ENCODE measurements at places on chromosomes 11 and 22.

GRCh38 chr22:39351689-39352214, 2.0 kb downstream of the SYNGR1 start:
- no peak for DNase-seq

DNA sequence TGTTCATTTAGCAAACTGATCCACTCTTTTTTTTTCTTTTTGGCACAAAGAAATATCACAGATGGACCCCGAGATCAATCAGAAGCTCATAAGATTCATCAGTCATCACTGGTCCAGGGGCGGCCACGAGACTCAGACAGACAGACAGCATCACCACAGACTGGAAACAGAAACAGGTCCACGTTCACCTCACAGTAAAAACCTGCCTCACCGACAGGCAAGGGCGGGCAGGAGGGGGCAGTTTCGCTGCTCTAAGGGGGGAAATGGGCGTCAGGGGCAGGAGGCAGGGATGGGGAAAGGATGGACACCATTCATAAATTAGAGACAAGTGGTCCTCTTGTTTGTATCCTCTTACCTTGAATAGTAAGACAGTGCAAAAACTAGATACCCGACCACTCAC, 16.5 kb downstream of the CHST1 start:
- no peak for DNase-seq

DNA sequence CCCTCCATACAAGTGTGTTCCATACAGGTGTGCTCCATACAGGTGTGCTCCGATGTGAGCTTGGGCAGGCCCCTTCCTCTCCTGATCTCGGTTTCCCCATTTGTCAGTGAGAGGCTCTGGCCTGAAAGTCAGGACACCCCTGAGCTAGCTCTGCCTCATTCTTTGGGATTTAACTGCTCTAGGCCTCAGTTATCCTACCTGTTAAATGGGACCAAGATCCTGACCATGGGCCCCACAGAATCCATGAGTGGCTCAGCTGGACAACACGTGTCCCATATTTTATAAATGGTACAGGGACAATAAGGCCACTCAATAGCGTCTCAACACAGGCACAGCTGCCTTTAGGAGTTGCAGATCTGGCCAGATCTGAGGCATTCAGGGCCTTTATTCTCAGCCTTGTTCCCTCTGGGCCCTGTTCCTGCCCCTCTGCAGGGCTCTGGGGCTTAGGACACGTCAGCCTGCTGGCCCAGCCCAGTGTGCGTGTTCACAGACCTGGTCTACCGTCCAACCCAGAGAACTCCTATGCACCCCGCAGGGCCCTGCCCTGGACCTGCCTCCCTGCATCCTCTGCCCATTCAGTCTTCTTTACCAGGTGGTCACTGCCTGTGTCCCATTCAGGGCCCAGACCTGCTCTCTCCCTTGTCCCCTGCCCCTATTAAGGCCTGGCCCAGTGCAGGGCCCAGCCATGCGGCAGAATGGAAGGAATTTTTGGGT, 18.9 kb upstream of the IGLL1 start:
- DNase-seq, result no peak

DNA sequence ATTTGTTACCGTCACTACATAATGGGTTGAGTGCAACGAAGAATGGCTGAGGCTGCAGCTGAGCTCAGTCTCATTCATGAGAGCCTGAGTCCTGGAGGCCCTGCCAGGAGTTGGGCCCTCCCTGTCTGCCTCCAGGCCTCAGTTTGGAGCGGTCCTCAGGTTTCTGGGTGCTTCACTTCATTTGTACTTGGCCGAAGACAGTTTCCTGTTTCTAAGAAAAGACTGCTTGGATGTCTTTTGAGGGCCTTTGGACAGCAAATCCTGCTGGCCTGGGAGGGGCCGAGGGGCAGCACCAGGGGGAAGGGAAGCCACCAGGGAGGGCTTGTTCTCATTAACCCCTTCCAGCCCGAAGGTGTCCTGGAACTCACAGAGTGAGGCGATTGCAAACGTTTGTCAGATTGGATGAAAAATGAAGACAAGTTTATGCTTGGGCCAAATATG, 163.1 kb downstream of the ETS1 start:
- DNase-seq, result no peak

GRCh38 chr11:2539371-2540222, 94.8 kb downstream of the KCNQ1 start:
- no peak for DNase-seq

DNA sequence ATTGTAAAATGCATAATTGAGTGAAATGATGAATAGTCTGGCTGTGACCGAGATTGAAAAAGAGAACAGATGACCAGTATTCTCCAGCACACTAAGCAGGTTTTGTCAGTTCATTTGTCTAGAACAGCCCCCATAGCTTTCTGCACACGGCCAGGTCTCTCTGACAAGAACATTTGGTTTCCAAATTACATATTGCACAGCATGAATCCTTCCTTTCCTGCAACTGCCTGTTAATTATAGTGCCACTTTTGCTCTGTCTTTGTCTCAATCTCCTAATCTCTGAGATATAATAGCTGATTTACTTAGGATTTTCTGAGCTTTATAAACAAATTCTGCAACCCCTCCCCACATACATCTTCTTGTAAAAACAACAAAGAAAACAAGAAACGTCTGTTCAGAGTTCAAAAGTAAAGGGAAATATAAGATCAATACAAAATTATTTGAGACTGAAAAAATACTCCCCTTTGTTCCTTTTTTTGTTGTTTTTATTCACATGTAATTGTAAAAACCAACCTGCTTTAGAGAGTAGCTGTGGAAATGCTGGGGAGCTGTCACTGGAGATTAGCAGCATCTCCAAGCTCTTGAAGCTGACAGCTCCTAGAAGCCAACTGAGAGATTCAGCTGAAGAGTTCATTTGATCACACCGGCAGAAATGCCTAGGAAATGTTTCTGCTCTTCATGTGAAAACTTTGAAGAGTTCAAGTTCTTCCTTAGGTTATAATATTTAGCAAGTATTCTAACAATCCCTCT, 998.1 kb downstream of the DLG2 start:
- DNase-seq, result no peak

GRCh38 chr11:27874998-27875830, 175.0 kb upstream of the BDNF start:
- DNase-seq, result no peak

GRCh38 chr11:66418168-66418985, 2.5 kb upstream of the NPAS4 start:
- DNase-seq, result no peak

DNA sequence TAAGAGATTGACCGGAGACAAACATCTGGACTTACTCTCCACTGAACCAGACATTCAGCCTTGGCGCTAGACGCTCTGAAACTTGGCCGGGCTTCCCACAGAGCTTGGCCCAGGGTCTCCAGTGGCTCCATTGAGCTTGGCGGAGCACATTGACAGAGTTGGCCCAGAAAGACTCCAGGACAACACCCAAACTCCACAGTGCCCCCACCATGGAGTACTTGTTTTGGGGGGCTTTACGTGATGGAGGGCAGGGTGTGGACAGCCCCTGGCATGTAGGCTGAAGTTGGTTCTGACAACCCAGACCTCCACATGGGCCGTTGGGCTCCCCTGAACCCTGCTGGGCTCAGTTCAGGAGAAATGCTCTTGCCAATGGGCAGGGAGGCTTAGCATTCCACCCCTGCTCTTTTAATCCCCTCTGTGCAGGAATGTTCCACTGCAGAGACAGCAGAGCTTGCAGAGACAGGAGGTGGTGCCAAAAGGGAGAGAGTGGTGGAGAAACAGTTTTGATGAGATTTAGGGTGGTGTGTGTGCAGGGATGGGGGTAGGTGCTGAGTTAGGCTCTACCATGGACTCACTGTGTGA, 102.4 kb upstream of the TIMP3 start:
- DNase-seq, result no peak

- DNase-seq, result no peak
Observed at GRCh38 chr11:67592880-67593564, 9.4 kb downstream of the GSTP1 start.

GRCh38 chr22:28798810-28799605, 1.4 kb downstream of the XBP1 start:
- no peak for DNase-seq

All from esophagus squamous epithelium (tissue), 5 donors.